ENCODE measurements at places on chromosomes 5 and 9.

- no peak for DNase-seq
Observed at GRCh38 chr5:111929867-111930266, 172.9 kb upstream of the NREP start.

DNA sequence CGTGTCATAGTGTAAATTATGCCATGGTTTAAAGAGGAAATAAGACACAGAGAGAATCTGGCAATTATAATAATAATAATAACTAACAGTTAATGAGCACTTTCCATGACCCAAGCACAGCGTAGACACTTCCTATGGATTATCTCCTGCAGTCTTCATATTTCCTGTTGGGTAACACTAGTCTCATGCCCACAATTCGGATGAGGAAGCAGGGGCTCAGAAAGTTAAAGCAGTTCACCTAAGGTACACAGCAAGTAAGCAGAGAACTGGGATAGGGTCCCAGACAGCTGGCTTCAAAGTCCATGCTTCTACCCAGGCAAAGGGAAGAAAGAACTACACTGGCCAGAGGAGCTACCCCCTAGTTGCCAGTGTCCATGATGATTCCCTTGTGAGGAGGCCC lies 27.9 kb upstream of the TGFBI start:
- DNase-seq: no peak

- no peak for DNase-seq
Observed at GRCh38 chr5:149433524-149434131, 54.5 kb upstream of the IL17B start.

DNA sequence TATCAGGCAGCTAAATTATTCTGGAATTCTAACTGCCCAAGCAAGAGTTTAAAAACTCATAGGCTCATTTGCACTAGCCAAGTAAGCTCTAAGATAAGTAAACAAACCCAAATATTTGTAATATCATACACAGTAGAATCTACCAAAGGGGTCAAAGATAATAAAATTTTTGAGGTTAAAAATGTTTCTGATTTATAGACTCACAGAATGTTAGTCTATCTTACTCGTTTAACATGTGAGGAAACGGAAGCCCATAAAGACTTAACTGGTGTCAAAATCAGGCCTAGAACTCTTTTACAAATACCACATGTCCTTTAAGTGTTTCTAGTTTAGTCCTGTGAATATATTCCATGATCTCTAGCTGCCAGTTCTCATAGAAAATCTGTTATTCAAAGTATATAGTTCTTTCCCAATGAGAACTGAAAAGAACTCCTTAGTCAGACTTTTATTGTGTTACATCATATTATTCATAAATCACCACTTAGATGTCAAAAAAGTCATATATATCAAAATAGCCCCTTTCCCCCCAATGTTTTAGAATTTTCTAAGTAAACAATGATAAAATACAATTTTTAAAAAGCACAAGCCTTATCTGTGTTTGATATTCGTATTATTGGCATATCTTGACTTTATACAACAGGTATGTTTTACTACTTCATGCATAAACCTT lies 13.9 kb downstream of the RAB14 start:
- DNase-seq: no peak

- no peak for DNase-seq
Observed at GRCh38 chr5:154370813-154371212, 75.0 kb upstream of the SAP30L start.

DNA sequence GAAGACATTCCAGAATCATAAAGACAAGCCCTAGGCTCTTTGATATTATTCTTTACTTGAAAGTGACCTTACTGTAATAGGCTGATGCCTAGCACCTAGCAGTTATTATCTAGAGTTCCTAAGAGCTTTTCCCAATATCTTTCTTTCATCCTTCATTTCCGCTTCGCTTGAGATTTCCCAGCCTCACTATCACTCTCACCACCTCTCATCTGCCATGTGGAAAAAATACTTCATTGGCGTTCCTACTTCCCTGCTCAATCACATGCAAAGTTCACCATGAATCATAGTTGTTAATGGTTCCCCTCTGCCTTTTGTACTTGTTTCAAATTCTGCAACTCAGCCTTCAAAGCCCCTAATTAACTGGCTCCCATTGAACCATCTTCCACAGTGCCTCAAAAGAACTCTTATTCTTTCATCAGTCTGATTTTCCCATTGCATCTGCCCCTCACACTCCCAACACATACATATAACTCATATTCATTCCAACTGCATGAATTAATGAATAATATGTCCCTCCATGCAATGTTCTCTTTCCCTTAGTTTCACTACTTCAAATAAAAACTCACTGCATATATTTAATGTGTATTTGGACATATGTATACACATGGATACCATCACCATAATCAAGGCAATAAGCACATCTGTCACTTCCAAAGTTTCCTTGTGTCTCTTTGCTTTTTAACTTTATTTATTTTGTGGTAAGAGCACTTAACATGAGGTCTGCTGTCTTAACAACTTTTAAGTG lies 221.6 kb downstream of the PARP8 start:
- no peak for DNase-seq

DNA sequence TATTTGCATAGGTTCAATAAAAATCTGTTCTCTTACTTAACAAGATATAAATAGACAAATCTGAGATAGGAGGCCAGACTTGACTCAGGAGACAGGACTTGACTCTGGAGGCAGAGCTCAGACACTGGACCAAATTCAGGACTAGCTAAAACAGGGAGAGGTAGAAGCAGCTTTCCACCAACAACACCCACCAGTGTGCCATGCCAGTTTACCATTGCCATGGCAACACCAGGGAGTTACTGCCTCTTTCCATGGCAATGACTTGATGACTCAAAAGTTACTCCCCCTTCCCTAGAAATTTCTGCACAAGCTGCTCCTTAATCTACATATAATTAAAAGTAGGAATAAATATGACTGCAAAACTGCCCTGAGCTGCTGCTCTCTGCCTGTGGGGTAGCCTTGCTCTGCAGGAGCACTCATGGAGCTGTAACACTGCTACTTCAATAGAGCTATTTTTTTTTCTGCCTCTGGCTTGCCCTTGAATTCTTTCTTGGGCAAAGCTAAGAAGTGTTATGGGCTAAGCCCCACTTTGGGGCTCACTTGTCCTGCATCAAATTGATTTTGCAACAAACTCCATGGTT lies 473.0 kb downstream of the PLK2 start:
- DNase-seq: no peak

DNA sequence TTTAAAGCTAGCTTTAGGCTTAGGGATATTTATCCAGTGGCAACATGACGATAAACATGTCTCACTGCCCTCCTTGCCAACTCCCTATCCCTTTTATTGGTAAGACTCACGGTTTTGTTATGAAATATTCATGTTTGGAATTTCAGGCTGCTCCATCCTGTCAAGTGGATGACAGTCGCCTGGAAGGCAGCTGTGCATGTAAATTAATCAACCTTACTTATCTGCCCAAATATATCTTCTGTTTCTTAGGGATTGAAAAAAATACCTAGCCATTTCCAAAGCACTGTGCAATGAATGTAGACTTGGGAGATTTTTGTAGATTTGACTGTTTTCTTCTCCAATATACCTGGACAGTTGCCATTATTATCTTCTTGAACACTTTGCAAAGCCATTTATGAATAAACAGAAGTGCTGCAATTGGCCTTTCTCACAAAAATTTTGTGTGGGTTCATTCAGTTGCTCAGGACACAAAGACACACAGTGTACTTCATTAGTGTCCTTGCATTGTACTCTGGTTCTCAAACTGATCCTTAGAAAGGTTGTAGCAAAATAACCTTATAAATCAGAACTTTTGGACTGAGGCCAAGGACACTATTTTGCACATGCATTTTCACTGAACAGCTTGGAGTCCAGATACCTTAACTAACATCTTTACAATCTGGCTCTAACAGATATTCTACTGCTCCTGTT lies 889.4 kb upstream of the SEMA6A start:
- DNase-seq: no peak

DNA sequence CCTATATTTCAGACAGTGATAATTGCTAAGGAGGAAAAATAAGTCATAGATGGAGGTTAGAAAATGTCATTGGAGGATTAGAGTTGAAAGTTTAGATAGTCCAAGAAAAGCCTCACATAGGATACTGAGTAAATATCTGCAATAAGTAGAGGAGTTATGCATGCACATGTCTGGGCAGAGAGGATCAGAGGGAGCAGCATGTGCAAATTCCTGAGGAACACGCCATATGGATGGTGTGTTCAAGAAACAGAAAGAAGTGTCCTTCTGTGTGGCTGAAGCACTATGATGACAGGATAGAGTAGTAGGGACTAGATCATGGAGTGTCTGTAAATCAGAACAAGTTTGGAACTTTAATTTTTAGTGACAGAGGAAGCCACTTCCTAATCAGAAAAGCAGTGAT lies 52.2 kb downstream of the SGCD start:
- DNase-seq: no peak

GRCh38 chr5:112691758-112692157 lies 45.9 kb upstream of the APC start:
- DNase-seq: no peak
